ENCODE measurements at places on chromosomes 16 and 17.

DNA sequence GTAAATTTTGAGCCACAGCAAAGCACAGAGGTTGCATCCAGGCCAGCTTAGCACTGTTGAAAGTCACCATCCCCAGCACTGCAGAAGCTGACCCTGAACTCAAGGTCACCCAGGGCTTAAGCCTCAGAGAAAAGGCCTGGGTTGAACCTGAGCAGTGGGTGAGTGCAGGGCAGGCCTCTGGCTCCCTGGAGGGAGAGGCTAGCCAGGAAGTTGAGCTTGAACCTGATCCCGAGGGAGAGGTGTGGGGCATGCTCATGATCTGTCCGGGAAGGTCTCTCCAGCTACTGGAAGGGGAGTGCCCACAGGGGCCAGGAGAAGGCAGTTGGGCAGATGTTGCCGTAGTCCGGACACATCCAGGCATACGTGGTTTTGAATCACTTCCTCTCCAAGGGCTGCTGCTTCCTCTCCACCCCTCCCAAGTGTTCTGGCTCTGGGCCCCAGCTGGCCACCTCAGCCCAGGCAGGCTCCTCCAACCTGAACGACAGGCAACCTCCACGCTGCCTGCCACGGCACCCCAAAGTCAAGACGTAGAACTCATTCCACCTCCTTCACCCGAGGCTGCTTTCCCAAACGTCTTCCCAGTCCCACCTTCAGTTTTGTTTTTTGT is 18.4 kb downstream of the CARHSP1 start:
- DNase-seq: peak; percentile 56

- DNase-seq: no peak
Measured at GRCh38 chr17:65670667-65671371, 109.4 kb upstream of the AXIN2 start.

DNA sequence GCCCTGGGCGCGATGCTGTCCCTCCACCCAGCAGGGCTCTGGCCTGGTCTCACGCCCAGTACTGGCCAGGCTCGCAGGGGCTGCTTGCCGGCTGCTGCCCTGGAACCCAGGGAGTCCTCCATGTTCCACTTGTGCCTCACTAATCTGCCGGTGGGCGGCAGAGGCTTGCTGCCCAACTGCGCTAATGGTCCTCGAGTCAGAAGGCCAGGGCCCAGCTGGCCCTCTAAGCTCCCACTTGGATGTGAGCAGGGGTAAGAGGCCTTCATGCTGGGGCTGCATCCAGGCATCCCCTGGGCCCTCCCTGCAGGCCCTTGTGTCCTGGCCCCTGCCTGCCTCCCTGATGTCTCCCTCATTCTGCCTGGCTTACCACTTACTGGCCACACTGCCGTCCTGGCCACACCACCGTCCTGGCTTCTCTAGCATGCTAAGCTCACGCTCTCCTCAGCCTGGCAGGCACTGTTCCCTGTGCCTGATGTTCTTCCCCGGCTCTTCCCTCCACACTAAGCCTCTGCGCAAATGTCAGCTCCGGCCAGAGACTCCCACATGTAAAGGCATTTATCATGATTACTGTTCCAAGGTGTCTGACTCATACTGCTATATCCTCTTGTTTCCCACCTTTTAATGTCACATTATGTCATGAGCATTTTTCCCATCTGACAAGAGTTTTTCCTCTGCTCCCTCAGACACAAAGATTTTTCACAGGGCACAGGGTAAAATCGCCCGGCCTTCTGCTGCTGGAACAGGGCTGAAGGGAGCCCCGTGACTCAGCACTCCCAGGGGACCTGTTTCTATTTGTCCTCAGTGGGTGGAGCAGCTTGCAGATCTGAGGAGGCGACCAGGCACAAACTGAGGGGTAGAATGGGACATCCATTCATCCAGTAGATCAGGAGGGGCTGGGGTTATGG is 15.9 kb downstream of the B9D1 start:
- peak; percentile 81 for DNase-seq

DNA sequence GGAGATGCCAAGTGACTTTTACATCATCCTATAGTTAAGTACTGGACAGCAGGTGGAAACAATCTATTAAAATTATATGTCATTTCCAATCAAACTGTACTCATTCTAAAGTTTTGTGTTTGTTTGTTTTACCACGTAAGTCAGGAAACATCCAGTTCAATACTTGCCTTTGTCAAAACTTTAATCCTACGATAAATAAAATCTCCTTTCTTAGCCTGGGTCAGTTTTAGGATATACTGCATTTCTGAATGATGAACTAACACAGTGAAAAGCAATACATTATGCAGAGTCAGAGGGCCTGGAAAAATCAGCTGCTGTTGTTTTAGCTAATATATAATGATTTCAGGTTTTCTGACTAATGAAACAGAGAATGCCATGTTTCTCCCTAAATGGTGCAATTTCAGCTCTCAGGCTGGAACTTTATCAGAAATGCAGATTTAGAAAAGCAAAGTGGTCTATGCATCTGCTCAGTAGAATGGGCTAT is 756.4 kb downstream of the CDH11 start:
- no peak for DNase-seq

DNA sequence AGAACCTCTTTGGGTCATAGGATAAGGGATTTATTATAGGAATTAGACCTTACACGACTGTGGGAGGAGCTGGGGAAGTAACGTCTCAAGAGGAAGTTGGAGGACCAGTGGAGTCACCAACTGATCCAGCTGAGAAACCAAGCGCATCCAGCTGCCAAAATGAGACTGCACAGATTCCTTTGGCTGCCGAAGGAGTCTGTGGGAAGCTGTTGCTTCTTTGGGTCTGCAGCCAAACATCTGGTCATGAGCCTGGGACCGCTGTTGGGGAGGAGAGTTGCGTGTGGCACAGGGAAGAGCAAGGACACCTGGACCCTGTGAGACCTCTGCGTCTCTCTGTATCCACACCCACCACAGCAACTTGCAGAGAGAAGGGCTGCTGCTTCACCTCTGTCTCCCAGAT is 2.4 kb upstream of the NACA2 start:
- no peak for DNase-seq

GRCh38 chr17:75074532-75074931 is 13.2 kb upstream of the SLC16A5 start:
- peak; percentile 71 for DNase-seq

- DNase-seq: no peak
Measured at GRCh38 chr17:4134721-4135120, 8.1 kb downstream of the ZZEF1 start.

DNA sequence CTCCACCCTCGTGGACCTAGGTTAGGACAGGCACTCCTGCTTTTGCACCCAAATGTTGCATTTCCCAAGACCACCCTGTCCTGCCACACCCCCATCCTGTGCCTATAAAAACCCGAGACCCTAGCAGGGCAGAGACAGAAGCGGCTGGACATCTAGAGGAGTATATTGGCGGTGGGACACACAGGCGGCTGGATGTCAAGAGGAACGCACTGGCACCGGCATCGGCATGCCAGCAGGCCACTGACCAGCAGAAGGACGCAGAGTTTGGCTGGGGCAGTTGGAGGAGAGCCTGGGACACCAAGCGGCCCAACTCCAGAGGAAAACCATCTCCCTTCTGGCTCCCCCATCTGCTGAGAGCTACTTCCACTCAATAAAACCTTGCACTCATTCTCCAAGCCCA is 14.7 kb upstream of the WFIKKN2 start:
- DNase-seq: no peak

GRCh38 chr16:9484881-9485280 is 393.4 kb downstream of the HAPSTR1 start:
- DNase-seq: no peak

DNA sequence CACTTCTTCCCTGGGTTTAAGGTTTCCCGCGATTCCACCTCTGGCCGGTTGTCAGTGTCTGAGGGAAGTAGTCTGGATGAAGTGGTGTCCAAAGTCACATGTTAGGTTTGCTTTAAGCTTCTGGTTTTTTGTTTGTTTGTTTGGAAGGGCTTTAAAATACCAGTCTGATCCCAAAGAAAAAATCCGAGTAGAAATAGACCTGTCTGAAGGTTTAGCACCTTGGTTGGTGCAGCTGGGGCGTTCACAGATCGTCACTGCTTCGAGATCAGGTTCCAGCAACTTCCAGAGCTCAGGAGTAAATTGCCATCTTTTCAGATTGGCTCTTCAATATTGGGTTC is 567 bp downstream of the TMEM97 start:
- no peak for DNase-seq

GRCh38 chr16:78607465-78607864 is 508.0 kb downstream of the WWOX start:
- no peak for DNase-seq

- DNase-seq: no peak
Measured at GRCh38 chr16:23296994-23297393, 5.1 kb upstream of the SCNN1B start.

- DNase-seq: no peak
Measured at GRCh38 chr17:74552037-74552436, 6.1 kb upstream of the CD300C start.

DNA sequence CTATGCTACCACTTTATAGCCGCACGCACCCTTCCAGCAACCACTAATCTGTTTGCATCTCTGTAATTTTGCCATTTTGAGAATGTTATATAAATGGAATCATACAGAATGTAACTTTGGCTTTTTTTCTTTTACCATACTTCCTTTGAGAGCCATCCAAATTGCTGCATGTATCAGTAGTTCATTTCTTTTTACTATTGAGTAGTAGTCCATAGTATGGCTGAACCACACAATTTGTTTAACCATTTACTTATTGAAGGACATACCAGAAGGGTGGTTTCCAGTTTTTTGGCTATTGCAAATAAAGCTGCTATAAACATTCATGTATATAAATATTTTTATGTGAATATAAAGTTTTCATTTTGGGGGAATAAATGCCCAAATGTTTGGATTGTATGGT is 8.8 kb downstream of the TENT4B start:
- no peak for DNase-seq

GRCh38 chr17:43898446-43898845 is 8.9 kb downstream of the MPP2 start:
- peak; percentile 57 for DNase-seq

All from islet precursor cell (in vitro differentiated cells).